Activated T-helper 1 cell treated with anti-CD3 and anti-CD28 coated beads, Interleukin-2, amount 50 U/mL, for 16 hours (primary cell): ENCODE measurements at places on chromosomes 3 and 15.

GRCh38 chr3:152910966-152911365, 76.0 kb downstream of the P2RY1 start:
- DNase-seq, result no peak

DNA sequence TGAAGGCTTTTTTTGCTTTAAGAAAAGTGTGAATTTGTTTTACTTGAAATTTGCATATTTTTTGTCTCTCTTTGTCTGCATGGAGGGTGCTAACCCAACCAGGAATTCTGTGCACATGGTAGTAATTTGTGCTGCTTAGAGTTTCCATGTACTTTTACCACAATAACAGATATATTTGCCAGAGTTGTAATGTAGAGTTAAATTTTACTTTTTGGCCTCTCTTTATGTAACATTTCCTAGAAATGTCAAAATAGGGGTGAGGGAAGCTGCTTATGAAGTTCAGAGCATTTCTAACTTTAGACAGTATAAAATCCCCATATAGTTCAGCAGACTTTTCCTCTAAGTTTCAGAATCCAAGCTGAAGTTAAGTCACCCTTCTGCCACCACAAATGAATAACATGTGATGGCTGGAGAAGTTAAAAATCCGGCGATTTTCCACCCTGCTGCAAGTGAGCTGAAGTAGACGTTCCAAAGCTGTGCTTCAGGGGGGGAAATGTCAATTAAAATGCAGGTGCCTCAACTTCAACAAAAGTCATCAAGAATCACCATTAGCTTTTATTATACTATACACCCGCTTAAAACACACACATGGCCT, 385.7 kb upstream of the NR2F2 start:
- DNase-seq, result no peak

- no peak for DNase-seq
These were observed 498.1 kb upstream of the TPRG1 start for GRCh38 chr3:188673646-188674186.

- no peak for DNase-seq
These were observed 59.9 kb downstream of the SUCNR1 start for GRCh38 chr3:151933234-151933853.

GRCh38 chr15:79431636-79432344, at the start of gene MINAR1:
MINAR1 (plus strand) TSS chr15:79432336; CDS start chr15:79456148, 23,812 bp downstream.
- no peak for DNase-seq

DNA sequence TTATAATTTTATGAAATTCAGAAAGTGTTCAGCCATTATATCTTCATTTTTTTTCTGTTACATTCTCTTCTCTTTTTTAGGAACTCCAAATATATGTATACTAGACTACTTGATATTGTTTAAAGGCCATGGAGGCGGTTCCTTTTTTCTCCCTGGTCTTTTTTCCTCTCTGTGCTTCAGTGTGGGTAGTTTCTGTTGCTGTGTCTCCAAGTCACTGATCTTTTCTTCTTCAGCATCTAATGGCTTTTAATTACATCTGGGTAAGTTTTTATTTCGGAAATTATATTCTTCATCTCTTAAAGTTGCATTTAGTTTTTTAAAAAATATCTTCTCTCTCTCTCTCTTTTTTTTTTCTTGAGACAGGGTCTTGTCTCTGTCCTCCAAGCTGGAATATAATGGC, 8.9 kb downstream of the PIGX start:
- no peak for DNase-seq

DNA sequence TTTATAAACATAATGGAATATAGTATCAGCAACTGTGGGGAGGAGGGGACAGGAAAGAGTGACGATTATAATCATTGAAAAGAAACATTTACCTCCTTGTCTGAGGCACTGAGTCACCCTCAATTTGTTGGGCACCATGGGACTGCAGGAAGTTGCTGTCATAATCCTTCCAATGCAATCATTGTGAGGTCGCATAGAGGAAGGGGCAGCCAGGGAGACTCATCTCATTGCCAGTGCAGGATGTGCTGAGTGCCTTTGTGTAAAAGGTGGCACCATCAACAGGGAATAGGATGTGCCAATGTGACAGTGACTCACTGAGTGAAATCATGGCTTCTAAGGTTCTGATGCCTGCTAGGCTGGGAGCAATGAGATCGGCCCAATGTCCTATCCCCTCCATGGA, 300.4 kb upstream of the ADAMTS9 start:
- DNase-seq, result no peak

GRCh38 chr3:137264071-137264820, 306.5 kb downstream of the IL20RB start:
- no peak for DNase-seq

DNA sequence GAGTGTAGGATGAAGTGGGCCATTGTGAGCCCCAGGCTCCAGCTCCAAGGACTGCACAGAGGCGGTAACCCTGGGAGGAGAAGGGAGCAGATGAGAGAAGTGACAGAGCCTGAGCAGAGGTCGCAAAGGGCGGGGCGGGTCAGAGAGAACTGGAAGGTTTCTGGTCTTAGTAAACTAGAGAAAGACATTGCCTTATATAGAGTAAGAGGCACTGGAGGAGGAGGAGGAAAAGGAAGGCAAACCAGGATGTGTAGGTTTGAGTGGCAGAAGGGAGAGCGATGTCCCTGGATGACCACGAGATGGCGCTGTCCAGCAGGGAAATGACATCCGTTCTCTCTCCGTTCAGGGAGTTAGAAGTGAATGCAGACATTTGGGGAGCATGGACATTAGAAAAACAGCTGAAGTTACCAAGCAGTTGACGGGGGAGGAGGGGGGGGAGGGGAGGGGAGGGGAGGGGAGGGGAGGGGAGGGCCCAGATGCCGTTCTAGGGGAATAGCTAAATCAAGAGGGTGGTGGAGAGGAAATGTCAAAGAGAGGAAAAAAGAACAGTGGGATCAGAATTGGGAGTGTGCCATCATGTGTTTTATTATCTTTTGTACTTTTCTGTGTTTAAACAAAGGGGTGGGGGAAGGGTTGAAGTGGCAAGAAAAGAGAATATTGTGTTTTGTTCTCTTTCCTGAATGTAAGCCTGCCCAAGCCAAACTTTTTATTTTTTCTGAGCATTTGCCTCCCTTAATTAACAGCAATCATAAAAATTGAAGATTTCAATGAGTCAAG, 48.8 kb downstream of the STARD5 start:
- peak; percentile 67 for DNase-seq

GRCh38 chr3:166554023-166554422, 716.8 kb upstream of the BCHE start:
- DNase-seq, result no peak

DNA sequence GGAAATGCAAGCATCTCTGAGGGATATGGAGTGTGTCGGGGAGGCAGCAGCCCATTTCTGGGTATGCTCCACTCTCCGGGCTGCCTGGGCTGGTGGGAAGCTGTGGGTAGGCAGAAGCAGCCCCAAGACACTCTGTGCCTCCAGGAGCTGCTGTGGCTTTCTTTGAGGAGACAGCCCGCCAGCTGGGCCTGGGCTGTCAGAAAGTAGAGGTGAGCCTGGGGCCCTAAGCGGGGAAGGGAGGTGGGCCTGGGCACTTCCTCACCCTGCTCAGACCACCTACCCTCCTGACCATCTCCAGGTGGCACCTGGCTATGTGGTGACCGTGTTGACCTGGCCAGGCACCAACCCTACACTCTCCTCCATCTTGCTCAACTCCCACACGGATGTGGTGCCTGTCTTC, 1.7 kb downstream of the ACY1 start:
- DNase-seq, result no peak

GRCh38 chr3:32203854-32204253, 34.6 kb upstream of the CMTM8 start:
- DNase-seq, result no peak

DNA sequence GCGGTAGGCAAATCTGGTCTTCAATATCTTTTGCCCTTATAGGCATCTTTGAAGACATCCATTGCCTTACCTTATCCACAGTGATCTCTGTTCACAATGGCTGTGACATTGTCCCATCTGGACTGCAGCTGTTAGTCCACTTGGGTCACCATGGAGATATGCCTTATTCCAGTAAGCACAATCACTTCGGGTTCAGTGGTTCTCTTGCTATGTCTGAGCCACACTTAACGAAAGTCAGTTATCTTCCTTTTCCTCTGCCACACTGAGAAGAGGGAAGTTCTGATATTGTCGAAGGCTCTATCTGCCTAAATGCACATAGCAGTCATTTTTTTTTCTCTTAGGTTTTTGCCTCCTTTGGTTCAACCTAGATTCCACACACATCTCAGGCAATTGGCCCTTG, 119.0 kb upstream of the SATB1 start:
- no peak for DNase-seq

DNA sequence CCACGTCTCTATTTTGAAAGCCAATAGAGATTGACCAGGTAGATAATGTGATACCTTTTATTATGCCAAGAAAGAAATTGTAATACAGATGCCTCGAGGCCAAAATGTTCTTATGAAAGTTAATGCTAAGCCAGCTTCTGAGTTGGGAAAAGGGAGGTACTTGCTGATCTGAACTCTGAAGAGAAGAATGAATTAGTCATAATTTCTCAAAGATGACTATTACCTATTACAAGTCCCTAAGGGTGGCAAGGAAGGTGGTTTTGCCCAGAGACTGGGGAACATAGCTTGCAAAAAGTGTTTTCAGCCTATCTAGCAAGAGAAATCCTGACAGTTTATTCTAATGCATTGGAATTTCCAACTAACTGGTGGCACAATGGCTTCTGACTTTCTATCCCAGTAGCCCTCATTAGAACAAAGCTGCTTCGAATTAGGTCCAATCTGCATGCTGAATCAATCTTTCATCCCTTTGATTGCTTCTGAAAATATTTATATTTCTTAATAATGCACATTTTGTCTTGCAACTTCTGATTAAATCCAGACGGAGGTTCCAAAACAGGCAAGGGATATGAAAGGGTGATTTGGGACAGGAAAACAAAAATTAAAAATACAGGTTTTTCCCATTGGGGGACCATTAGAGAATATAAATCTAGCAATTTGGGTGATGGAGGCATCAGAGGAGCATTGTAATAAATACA, 17.7 kb upstream of the NR2F2 start:
- no peak for DNase-seq

GRCh38 chr3:55064164-55064563, 136.3 kb upstream of the LRTM1 start:
- no peak for DNase-seq

DNA sequence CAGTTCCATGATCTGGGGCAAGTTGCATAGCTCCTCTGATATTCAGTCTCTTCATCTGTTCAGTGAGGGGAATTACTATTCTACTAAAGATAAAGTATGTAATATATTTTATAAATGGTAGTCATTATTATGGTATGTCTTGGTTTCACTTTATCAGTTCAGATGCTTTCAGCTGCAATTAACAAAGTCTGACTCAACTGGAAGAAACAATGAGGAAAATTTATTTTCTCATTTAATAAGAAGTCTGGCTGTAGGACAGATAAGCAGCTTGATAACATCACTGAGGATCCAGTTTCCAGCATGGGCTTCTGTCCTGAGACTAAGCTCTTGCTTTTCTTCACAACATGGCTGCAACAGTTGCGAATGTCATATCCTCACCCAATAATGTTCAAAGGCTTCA, 354.3 kb upstream of the TRIM42 start:
- DNase-seq, result no peak

DNA sequence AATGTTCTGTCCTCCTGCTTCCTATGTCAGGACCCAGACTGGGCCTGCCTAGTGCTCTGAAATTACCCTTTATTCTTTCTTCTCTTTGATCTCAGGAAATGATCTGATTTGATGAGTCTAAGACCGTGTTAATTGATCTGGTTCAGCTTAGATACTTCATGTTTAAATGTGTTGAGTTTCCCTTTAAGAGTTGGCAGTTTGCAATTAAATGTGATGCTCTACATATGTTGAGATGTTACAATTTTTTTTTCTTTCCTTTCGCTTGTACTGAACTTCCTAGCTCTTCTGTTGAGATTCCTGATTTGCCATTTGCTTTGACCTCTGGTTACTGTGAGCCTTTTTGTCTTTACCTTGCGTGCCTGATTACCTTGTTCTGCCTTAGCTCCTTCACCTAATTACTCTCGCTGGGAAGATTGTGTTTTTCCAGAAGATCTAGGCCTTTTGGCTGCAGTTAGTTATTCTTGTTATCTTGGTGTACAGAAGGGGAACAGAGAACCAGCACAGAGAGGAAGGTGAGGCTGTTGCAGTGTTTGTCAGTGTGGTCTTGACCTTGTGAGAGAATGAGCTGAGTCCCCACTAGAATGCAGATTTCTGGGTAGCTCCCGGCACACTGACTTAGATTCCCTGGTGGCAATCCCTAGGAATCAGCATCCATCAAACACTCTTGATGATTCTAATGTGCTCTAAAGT, 203.6 kb downstream of the EDEM1 start:
- DNase-seq, result no peak

GRCh38 chr15:60074181-60074885, 70.2 kb downstream of the FOXB1 start:
- no peak for DNase-seq

DNA sequence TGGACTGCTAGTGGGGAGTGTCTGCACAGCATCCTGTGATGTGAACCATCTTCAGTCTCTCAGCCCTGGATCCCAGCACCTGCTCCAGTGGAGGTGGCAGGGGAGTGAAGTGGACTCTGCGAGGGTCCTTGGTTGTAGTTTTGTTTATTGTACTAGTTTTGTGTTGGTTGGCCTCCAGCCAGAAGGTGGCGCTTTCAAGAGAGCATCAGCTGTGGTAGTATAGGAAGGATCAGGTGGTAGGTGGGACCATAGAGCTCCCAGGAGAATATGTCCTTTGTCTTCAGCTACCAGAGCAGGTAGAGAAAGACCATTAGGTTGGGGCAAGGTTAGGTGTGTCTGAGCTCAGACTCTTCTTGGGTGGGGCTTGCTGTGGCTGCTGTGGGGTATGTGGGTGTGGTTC, 20.9 kb downstream of the NEK11 start:
- DNase-seq, result no peak
